Amniotic epithelial cell (primary cell): ENCODE measurements at places on chromosomes 12 and 14.

GRCh38 chr14:97299661-97300060, 502.5 kb downstream of the VRK1 start:
- no peak for DNase-seq

DNA sequence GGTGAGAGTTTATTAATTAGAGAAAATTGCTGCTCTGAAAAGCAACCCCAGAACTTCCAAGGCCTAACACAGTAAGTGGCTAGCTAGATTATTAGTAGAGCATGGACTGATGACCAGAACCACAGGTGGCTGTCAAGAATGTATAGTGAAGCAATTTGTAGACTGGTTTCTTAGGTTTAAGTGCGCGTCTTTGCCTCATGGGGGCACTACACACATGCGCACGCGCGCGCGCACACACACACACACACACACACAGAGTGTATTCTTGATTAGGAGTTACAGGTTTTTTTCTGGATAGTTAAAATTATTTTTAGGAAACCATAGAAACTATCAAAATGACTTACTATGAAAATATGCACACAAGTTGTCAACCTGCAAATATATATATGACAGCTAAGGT, 66.5 kb downstream of the BHLHE41 start:
- DNase-seq = no peak

- DNase-seq = no peak
Observed at GRCh38 chr12:98294051-98294805, 221.2 kb upstream of the TMPO start.

- peak; percentile 84 for DNase-seq
Observed at GRCh38 chr14:103718572-103718971, 3.0 kb downstream of the ZFYVE21 start.

- DNase-seq = peak; percentile 58
Observed at GRCh38 chr14:34713681-34714319, 593 bp downstream of the CFL2 start.

DNA sequence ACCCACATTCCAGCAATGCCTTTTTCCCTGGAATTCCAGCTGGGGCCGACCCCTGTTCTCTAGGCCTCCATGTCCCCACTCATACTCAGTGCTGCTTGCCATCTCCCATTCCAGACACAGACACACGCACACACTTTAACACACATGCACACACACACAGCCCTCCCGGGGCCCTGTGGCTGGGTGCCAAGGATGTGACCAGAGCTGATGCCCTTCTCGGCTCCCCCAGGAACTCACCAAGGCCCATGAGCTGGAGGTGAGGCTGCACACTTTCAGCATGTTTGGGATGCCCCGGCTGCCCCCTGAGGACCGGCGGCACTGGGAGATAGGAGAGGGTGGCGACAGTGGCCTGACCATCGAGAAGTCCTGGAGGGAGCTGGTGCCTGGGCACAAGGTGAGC, 4.3 kb downstream of the PLEKHG6 start:
- DNase-seq = no peak

DNA sequence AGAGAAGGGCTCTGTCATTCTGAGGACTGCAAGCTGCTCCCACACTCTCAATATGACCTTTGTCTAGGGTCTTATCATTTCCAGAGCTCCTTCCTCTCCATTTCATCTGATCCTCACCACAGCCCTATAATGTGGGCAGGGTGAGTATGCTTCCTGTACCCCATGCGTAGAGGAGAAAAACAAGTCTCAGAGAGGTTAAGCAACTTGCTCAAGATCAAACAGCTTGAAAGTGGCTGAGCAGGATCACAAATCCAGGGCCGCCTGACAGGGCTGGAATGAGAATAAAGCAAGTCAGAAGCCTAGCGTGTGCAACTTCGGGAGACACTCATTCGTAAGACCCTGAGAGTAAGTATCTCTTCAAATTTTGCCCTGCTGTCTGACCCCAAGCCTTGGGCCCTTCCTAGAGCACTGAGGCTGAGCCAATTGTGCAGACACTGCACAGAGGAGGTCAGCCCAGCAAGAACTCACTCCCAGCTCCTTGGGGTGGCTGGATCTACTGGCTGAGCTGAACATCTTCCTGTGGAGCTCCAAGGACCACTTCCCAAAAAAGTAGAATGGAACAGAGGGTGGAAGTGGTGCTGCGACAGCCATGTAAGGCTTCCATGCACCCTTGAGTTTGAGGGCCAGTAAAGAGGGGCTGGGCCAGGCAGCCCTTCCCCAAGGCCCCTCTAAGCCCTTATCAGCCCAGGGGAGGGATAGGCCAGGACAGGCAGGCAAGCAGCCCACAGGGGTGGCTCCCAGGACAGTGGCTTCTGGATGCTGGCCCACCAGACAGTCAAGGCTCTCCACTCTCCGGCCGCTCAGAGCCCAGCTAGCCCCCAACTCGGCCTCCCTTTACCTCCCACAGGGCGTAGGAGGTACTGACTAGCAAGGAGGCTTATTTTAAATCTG, 10.5 kb downstream of the ZFP36L1 start:
- no peak for DNase-seq

DNA sequence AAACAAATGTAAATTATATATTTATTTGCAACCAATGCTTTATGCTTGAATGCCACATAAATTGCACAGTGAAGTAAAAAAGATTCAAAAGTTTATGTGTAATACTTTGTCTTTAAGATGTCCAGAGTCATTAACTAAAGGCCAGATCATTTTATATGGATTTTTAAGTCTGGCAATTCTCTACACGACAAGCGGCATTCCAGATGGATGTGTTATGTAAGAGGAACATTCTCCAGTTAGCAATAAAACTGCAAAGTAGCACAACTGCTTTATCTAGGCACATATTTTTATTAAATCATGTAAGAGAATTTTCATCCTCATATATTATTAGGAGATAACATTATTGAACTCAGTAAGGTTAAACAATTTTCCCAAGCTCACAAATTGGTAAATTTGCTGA, 1717.7 kb upstream of the SEL1L start:
- DNase-seq = no peak

GRCh38 chr12:43277651-43278540, 274.1 kb downstream of the ADAMTS20 start:
- peak; percentile 89 for DNase-seq

DNA sequence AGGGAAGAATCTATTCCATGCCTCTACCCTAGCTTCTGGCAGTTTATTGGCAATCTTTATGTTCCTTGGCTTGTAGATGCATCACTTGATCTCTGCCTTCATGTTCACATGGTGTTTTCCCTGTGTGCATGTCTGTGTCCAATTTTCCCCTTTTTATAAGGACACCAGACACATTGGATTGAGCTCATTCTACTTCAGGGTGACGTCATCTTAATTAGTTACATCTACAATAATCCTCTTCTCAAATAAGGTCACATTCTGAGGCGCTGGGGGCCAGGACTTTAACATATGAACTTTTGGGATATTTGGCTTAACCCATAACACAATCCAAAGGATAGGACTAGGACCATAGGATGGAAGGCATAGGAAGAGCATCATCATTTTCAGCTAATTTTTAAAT, 101.4 kb downstream of the KCNMB4 start:
- DNase-seq = no peak

GRCh38 chr12:109966546-109966945, 29.6 kb downstream of the GIT2 start:
- DNase-seq = no peak

GRCh38 chr14:79702197-79702596, 509.1 kb downstream of the DIO2 start:
- no peak for DNase-seq

DNA sequence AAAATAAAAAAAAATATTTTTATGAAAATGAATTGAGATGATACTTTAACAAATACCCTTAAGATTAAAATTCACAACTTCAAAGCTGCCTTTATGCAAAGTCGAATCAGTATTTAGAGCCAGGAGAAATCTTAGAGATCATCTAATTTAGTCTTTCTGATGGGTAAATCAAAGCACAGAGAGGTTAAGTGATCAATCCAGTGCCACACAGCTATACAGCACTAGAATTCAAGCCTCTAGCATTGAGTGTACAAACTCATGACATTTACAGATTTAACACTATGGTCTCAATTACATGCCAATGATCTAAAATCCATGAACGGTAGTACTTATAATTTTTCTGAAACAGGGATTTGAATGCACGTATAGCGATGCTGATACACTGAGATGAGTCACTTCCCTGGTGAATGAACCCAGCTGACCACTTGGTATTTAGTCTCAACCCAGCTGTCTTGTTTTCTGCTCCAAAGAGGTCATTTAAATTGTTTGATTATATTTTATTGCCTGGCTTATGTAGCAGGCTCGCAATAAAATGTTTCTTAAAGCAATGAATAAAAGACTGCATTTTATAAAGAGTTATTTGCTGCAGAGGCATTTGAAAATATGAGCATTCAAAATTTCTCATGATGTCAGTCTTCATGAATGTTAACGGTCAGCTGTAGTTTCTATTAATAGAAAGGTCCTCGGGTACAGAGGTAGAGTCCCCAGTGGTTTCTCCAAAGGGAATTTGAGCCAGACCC, 152.4 kb upstream of the PRICKLE1 start:
- peak; percentile 78 for DNase-seq

GRCh38 chr12:115973066-115973465, 304.4 kb downstream of the MED13L start:
- DNase-seq = peak; percentile 50

DNA sequence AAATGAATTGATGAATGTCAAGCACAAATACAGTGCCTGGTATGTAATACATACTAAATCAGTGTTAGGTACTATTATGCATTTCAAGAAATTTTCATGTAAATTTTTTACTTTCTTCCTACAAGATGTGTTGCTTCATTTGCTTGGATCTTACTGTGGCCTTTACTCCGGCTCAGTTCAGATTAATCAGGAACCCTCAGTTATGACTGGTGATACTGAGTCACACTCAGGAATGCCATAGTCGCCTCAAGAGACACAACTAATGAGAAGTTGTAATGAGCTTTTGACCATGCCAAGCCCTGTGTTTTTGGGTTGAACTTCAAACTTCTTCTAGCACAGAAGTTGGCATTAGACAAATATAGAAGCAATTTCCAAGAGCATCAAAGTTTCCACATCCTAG, 96.0 kb downstream of the TGFB3 start:
- DNase-seq = peak; percentile 78

- DNase-seq = no peak
Observed at GRCh38 chr14:43778570-43778936, 728.5 kb downstream of the FSCB start.

GRCh38 chr12:66491853-66492252, 187.0 kb downstream of the GRIP1 start:
- DNase-seq = peak; percentile 5

DNA sequence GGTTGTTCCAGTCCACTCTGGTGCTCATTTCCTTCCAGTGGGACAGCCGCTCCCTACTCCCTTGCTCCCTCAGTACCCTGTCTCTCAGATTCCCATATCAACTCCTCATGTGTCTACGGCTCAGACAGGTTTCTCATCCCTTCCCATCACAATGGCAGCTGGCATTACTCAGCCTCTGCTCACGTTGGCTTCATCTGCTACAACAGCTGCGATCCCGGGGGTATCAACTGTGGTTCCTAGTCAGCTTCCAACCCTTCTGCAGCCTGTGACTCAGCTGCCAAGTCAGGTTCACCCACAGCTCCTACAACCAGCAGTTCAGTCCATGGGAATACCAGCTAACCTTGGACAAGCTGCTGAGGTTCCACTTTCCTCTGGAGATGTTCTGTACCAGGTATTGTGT, 69.9 kb downstream of the RAD52 start:
- peak; percentile 74 for DNase-seq

DNA sequence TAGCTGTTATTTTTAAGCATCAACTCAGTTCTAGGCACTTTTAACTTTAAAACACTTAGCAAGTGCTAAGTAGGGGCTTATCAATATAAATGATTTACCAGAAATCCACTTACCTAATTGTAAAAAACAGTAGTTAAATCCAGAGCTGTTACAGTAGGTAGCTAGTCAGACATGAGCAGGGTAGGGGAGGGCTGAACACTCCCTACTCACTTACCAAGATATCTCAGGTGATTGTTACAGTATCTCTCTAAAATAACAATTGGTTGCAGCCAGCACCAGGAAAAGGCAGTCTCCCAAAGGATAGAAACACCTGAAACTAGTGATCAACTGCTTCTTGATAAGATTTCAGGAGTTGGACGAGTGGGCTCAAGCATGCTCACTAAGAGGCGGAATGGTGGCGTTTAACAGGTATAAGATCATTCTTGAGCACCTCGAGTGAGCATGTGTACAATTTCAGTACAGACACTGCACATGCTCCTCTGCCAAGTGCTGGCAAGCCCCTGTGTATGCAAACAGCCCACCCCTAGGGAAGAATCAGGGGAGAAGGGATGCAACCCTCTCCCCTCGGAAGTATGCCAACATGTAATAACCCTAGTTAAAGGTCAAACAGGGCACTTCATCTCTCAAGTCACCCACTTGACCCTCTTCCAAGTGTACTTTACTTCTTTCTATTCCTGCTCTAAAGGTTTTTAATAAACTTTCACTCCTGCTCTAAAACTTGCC, 1113.6 kb upstream of the SEL1L start:
- DNase-seq = no peak

GRCh38 chr12:14774074-14774905, 29.0 kb downstream of the WBP11 start:
- DNase-seq = peak; percentile 96

- no peak for DNase-seq
Observed at GRCh38 chr12:68739891-68740290, 6.1 kb upstream of the SLC35E3 start.

GRCh38 chr12:45292486-45293195, 76.7 kb downstream of the ANO6 start:
- no peak for DNase-seq

GRCh38 chr14:103949131-103949790, 6.9 kb upstream of the RD3L start:
- DNase-seq = peak; percentile 32

GRCh38 chr14:102565959-102566358, 26.5 kb upstream of the RCOR1 start:
- no peak for DNase-seq

- no peak for DNase-seq
Observed at GRCh38 chr12:38813923-38814322, 91.5 kb downstream of the CPNE8 start.

GRCh38 chr12:19003141-19003540, 126.4 kb upstream of the PLEKHA5 start:
- no peak for DNase-seq

DNA sequence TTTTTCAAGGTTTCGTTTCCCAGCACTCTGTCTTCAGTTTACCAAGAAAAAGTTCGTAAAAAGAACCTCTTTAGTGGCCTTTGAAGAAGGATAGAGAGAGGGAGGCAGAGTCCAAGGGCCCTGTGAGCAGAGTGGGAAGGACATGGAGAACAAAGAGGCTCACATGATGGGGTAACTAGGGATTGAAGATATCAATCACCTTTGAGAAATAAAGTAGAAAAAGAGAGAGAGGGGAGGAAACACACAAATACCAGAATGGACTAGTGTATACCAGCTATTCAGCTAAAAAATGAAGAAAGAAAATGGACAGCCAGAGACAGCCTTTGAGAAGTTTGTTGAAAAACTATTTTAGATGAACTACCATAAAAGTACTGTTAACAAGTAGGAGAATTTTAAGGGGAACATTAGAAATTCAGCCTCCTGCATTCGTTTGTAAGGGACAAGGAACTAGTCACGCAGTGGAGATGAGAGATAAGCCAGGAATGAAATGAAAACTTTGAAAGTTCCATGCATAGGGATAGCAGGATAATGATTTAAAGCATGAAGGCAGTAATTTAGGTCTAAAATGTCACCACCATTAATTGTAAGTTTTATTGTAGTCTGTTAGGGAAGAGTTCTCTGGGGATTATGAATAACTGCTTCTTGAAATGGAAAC, 82.1 kb downstream of the SPTSSA start:
- DNase-seq = no peak
